GM12865 (cell line): ENCODE measurements at places on chromosomes 11 and 22.
A peak's percentile ranks its signal among the peaks of the same experiment; 100 is the strongest.

- no peak for DNase-seq
Measured at GRCh38 chr22:42586381-42586780, 28.3 kb downstream of the POLDIP3 start.

GRCh38 chr22:24584166-24584790, 8.6 kb downstream of the LRRC75B start:
- DNase-seq: no peak

DNA sequence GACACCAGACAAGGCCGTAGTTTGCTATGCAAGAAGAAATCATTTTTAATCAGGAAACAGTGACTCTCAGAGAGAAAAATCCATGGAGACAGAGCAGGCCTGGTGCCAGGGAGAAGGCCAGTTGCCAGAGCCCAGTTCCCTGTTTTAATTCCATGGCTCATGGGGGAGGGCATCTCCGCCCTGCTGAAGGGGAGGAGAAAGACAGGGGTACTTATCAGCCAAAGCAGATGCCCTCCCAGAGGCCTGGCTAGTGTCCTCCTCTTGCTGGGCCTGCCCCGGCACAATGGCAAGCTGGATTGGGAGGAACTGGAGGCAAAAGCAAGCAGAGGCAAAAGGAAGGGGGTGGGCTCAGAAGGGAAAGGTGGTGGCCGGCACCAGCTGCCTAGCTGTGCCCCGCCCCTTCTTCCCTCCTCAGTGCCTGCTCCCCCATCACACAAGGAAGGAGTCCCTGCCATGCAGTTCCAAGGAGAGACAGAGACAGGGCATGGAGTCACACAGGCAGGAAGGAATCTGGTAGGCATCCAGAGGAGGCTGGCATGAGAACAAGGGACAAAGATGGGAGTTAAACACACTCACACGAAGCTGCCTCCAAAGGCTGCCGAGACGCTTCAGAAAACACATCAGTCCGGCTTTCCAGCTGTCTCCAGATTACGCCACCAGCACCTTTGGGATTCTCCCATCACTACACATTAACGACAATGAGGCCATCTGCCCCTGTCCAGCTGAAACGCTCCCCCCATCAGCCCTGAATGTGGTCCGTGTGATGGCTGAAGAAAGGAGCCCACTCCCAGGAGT, 591.8 kb downstream of the BUD13 start:
- no peak for DNase-seq

DNA sequence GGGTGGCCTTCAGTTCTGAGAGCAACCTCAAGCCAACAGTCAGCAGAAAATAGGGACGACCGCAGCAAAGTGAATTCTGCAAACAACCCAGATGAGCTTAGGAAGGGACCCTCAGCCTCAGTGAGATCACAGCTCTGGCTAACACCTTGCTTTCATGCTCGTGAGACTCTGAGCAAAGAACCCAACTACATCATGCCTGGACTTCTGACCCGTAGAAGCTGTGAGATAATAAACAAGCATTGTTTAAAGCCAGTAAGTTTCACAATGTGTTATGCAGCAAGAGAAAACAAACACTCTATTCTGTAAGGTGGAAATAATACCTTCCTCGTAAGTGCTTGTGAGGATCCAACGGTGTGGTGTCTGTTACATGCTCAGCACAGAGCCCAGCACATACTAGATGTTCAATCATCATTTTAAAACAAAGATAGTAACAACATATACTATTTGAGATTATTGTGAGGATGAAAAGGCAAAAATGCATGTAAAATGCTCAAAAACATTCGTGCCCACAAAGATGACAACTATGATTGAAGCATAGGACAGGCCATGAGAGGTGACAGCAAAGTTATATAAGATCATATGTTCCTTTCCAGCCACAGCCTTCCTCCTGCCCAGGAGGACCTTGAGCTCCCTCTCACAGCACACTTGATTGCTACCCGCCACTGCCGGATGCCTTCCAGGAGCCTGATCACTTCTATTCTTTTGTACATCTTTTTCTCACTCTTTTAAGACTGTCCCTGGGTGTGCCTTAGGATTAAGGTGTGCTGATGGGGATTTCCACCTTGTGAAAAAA, 433.3 kb downstream of the BUD13 start:
- DNase-seq: no peak

- DNase-seq: peak; percentile 2
Measured at GRCh38 chr11:20037396-20038153, 122.7 kb downstream of the DBX1 start.

GRCh38 chr11:129593098-129593497, 217.4 kb downstream of the BARX2 start:
- no peak for DNase-seq

- no peak for DNase-seq
Measured at GRCh38 chr11:63858628-63859550, 20.0 kb downstream of the MARK2 start.

DNA sequence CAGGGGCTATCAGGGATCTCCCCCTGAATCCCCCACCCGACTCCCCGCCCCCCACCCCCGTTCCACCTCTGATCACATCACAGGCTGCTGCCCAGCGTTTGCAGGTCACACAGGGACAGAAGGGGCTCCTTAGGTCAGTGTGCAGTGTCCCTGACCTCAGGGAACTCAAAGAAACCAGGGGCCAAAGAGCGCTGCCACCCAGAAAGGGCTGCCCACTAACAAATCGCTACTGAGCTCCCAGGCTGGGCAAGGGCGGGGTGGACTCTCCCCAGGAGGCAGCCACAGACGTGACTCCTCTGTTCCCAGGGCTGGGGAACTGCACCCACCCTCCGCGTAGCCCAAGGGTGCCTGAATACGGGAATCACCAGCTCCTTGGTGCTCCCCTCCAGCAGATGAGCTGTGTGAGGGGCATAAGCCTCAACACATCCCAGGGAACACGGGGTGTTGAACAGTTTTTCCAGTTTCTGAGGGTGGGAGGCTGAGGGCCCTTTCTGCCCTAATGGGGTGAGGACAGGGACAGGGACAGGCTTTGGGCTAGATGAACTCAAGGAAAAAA, 9.9 kb upstream of the POLDIP3 start:
- no peak for DNase-seq

- no peak for DNase-seq
Measured at GRCh38 chr22:46966846-46967245, 204.4 kb downstream of the TBC1D22A start.

- no peak for DNase-seq
Measured at GRCh38 chr11:66864172-66864901, 7.5 kb downstream of the LRFN4 start.

DNA sequence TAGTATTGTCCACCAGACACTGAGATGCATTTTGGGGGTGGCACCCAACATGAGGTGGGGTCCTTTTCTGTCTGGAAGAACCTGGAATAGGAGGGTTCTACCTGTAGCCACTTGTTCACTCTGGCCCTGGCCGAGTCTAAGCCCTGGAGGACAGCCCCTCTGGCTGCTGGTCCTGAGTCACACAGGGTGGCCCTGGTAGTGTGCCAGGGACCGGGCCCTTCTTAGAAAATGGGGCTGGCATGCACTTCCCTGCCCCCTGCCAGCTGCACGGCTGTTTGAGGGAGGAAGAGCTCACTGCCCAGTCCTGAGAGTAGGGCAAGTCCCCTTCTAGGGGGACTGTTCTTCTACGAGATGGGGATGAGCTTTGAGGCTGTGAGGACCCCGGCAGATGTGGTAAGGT, 2.2 kb downstream of the PLCB3 start:
- DNase-seq: no peak

- no peak for DNase-seq
Measured at GRCh38 chr11:82536706-82537105, 197.0 kb downstream of the FAM181B start.

DNA sequence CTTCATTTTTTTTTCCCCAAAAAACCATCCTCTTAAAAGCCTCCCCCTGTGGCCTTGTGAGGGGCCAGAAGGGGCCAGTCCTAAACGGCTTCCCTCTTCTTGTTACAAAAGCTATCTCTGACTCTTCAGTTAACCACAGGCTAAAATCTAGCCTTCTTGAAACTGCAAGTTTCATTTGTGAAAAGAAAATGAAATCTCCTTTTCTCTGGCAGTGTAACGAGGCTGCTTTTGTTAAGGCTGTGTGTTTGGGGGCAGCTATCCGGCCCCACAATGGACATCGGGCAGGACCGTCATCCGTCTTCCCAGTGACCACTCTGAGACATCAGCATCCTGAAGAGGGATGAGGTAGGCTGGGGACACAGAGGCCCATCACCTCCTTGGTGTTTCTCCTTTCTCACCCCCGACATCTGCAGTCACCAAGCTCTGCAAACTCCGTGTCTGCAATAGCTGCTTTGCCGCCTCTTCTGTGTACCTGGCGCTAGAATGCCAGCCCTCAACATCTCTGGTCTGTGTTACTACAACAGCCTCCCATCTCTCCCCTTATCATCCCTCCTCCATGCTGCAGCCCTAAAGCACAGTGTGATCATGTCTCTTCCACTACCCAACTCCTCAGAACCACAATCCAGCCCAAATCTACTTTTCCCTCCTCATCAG, 94.0 kb downstream of the RCN1 start:
- DNase-seq: peak; percentile 70

DNA sequence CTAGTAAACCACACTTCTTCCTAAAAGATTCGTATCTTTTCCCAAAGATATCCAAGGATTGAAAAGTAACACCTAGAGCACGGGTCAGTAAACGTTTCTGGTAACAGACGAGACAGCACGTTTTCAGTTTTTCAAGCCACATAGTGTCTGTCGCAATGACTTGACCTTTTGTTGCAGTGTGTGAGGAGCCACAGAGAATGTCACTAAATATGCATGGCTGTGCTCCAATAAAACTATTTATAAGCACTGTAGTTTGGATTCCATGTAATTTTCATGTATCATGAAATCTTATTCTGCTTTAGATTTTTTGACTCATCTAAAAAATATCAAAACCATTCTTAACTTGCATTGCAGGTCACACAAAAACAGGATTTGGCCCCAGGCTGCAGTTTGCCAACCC, 18.3 kb upstream of the MICAL3 start:
- no peak for DNase-seq

DNA sequence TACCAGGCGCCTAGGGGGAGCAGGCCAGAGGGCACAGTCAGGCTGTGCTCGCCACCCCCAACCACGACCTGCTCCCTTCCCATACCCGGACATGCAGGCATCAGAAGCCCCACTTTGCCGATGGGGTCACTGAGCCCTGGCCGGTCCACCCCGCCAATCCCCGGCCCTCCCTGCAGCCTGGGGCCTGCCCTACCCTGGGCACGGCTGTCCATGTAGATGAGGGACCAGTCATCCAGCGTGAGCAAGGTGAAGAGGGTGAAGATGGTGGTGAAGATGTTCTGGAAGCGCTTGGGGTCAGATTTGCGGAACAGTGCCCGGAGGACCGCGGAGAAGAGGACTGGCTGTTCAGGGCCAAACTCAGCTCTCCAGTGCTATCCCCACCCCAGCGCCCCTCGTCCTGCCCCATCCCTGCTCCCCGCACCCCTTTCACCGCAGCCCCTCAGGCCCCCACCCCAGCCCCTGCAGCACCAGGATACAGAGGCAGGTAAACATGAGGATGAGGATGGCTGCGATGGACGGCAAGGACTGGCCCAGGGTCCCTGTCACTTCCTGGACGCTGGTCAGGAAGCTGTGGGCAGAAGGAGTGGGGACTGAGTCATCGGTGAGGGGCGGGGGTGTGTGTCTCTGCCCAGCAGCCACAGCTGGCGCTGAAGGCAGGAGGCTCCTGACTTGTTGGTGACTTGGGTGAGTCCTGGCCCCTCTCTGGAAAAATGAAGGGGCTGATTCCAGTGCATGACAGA, 5.5 kb downstream of the CATSPER1 start:
- no peak for DNase-seq

DNA sequence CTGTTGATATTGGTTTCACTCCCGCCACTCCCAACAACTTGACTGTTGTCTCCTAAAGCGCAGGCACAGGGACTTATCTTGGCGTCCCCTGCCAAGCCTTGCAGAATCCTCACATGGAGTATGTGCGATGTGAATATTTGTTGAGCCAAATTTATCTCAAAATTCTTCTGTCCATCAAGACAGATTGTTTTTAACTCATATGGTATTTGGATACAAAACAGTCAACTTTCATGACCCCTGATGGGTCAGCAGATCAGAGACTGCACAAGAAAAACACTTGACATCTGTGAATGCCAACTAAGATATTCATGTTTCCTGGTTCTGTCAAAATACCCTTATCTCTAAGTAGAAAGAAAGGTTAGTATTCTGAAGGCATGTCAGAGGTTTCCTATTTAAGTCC, 221.7 kb upstream of the BLID start:
- DNase-seq: no peak

DNA sequence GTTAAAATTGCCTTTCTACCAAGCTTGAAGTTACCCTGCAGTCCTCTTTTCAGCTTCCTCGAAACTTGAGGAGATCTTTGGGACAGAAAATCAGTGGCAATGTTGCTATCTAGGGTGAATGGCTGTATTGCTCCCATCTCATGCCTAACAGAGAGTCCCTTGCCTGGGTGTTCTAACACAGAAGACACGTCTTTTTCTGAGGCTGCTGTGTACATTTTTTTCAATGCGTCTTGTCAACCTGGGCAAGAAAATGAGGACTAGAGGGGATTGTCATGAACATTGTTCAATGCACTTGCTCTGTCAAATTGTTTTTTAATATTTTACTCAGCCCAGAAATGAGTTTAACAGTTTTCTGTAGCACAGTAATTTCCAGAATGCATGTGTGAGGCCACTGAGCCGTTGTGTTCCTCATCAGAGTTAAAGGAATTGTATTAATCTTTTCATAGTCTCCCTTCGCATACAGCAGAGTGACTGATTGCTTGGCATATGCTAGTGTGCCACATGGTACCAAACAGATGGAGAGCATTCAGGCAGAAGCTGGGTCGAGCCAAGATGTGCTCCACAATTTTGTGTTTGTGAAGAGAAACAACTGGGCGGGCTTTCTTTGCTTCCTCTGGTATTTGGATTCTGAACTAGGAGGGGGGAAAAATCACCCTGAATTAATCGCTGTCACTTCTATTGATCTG, 86.0 kb downstream of the CASP12 start:
- no peak for DNase-seq

- DNase-seq: no peak
Measured at GRCh38 chr11:19739872-19740271, 27.2 kb downstream of the NAV2 start.
